ENCODE measurements at places on chromosomes 1 and 21.
A peak's percentile ranks its signal among the peaks of the same experiment; 100 is the strongest.

DNA sequence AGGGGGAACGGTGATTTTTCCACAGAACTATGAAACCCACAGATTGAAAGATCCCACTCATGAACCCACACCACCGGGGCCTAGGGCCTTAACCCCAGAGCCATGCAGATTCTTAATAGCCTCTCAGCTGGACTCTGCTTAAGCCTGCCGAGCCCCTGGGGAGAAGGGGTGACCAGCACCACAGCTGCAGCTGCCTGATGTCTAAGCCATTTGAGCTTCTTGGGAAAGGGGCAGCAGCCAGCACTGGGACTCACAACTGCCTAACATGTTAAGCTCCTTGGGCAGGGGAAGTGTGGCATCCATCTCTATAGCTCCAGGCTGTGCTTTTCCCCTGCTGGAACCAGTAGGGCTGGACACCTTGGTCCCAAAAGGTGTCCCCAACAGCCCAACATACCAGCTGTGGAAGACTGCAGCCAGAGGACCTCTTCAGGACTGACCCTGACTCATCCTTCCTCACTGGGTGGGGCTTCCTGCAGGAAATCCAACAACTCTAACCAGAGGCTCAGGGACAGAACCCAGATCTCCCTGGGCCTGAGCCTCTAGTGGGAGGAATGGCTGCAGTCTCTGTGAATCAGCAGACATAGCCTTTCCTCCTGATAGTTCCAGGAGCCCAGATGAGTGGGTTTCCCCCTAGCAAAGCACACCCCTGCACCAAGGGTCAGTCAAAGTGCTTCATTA is 34.6 kb upstream of the FMO3 start:
- DNase-seq: no peak

GRCh38 chr1:42006836-42007235 is 88.1 kb upstream of the HIVEP3 start:
- peak; percentile 29 for DNase-seq

GRCh38 chr21:27082431-27083010 is 115.6 kb upstream of the ADAMTS5 start:
- no peak for DNase-seq

- DNase-seq: peak; percentile 67
Observed at GRCh38 chr1:235972311-235972689, 92.6 kb downstream of the NID1 start.

GRCh38 chr1:204579681-204580080 is 63.5 kb downstream of the MDM4 start:
- no peak for DNase-seq

- no peak for DNase-seq
Observed at GRCh38 chr1:240515505-240515904, 96.5 kb downstream of the GREM2 start.

- DNase-seq: peak; percentile 7
Observed at GRCh38 chr1:47340227-47340626, 6.6 kb downstream of the CMPK1 start.

DNA sequence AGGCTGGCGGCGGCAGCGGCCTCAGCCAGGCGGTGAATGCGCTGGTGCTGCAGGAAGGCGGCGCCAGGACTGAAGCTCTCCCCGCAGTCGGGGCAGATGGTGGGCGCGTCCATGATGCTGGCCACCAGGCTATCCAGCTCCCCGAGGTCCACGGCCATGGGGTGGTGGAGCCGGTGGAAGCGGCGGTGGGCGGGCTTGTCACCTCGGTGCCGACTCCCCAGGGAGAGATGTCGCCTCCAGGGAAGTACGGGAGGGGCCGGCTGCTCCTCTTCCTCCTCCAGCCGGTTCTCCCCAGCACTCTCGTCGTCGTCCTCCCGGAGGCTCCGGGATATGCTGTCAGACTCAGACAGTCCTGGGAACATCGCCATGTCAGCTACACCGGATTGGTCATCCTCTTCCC is 24.4 kb downstream of the ZNF697 start:
- DNase-seq: no peak

- DNase-seq: peak; percentile 56
Observed at GRCh38 chr1:235050911-235051360, 77.7 kb downstream of the TOMM20 start.

GRCh38 chr1:1629430-1630190 is 2.4 kb upstream of the MMP23B start:
- no peak for DNase-seq

GRCh38 chr1:205590777-205591513 is 40.9 kb downstream of the ELK4 start:
- no peak for DNase-seq

GRCh38 chr1:12615159-12615864 is 2.7 kb downstream of the DHRS3 start:
- DNase-seq: peak; percentile 27

DNA sequence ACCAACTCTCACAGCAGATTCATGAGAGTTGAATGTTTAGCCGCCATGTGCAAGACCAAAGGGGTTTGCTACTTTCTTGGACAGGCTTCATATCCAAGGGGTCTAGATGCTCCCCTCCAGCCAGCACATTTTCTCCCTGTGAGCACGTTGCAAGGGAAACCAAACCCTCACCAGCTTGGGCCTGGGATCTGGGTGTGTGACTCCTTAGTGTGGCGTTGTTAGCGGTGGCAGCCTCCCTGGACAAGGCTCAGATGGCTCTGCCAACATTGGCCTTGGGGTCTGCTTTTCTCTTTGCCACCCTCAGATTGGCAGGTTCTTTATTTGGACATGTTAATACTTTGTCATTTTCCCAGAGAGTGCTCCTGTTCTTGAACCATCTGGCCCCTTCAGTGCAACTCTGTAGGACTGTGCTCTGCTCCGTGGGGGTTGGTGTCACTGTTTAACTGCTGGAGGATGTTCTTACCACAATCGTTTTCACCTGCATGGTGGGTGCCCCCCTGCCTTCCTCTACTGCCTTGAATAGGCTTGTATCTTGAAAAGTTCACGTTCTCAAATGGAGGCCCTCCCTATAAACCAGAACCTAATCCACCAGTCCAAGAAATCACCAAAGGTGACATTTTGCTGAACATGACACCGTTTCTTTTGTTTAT is 13.4 kb downstream of the ABCG1 start:
- DNase-seq: no peak

- DNase-seq: no peak
Observed at GRCh38 chr21:42151948-42152220, 67.1 kb upstream of the ABCG1 start.

DNA sequence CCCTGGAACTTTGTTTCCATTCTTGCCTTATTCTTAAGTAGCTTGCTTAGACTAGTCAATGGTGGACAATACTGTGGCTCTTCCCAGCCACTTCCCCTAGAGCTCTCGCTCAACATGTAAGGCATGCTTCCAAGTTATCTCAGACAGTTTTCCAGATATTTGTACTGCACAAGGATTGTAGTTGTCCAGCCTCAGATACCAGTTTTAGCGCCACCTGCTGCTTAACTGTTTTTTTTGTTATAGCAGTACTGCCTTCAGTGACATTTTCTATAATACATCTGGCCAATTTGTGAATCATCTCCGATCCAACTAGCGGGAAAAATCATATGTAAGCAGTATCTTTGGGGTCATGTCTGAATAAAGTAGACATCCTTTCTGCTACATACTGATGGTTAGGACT is 346.7 kb upstream of the ADGRL4 start:
- peak; percentile 22 for DNase-seq

GRCh38 chr1:175133673-175134435 is 58.7 kb downstream of the KIAA0040 start:
- no peak for DNase-seq

DNA sequence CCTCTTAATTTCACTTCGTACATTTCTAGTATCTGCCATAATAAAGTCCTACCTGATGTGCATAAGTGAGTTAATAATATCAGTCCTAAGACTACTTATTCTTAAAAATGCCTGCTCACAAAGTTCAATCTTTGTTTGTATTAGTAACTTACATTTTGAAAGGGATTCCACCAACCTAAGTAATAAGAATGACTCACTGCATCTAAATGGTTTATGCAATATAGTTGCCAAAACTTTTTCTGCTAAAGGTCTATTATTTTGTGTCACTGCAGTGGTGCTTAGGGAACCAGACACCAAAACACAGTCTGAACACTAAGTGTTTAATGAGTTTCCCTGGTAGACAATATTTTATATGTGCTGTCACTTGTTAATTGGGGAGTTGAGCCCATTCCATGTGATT is 1.8 kb downstream of the ZNF669 start:
- DNase-seq: no peak

DNA sequence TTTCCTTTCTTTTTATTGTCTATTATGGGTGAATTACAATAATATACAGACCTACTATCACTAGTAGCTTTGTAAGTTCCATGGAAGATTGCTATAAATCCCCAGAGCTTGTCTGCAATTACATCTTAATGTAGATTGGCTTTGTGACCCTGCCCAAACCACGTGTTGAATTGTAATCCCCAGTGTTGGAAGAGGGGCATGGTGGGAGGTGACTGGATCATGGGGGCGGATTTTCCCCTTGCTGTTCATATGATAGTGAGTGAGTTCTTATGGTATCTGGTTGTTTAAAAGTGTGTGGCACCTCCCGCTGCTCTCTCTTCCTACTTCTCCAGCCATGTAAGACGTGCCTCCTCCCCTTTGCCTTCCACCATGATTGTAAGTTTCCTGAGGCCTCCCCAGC is 34.9 kb upstream of the CDC42BPA start:
- DNase-seq: no peak

- DNase-seq: no peak
Observed at GRCh38 chr1:54774820-54775498, 10.6 kb upstream of the PARS2 start.

GRCh38 chr1:212782422-212783154 is 9.0 kb downstream of the NSL1 start:
- peak; percentile 35 for DNase-seq

DNA sequence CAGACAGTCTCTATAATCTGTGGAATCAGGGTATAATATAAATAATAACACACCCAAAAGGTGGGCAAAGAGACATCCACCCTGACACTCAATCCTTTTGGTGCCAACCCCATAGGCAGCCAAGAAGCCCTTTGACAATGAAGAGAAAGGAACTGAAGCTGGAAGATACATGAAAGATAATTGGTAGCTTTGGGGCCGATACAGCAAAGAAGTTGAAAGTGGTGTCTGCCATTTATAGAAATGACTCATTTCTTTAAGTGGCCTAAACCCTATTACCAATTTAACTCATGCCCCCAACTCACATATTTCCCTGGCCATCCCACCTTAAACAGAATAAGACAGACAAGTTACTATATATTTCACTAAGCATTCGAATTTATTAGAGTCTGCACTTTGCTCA is 167.0 kb downstream of the ZC3H11B start:
- no peak for DNase-seq

DNA sequence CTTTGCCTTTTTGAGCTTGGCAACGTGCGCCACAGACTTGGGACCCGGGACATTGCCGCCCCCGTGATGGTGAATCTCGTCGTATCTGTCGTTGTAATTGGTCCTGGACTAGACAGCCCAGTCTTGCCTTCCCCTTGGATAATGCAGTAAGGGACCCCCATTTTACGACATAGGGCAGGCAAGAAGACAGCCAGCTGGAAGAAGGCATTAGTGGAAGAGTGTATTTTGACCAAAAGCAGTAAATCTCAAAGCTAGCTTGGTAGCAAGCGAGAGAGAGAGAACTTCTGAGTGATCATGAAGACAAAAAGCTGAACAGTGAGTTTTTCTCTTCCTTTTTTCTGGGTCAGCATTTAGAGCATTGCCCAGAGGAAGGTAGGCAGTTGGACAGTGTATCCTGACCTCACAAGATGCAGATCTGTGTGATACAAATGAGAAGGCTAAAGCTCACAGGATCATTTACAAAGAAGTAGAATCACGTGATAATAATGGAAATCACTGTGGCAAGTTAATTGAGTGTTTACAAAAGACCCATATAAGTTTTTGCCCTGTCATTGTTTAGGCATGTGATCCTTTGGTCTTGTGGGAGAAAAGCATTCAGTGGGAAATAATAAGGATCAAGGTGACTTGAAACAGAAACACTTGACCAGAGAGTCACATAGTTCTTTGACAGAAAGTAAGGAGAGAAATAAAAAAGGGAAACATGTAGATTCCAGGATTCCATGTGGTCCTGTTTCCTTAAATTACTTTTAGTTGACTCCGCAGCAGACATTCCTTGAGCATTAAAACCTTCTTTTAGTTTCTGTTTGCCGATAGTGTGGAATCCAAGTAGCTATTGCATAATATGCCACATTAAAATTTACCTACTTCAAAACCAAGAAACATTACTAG is 66.3 kb downstream of the CNST start:
- DNase-seq: peak; percentile 79

DNA sequence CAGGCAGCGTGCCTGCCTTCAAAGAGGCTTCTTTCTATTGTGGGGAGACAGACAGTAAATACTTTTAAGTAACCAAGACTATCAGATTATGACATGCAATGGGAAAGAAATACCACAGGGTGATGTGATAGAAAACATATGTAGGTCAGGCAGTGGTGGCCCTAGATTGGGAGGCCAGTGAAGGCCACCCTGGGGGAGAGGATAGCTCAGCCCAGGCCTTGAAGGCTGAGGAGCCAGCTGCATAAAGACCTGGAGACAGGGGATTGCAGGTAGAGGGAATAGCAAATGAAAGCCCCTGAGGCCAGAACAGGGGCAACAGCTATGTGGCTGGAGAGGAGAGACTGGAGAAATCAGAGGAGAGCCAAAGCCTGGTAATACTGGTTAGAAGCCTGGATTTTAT is 4.0 kb downstream of the SOX13 start:
- peak; percentile 25 for DNase-seq

GRCh38 chr1:228198977-228199590 is 8.8 kb upstream of the OBSCN start:
- DNase-seq: no peak

DNA sequence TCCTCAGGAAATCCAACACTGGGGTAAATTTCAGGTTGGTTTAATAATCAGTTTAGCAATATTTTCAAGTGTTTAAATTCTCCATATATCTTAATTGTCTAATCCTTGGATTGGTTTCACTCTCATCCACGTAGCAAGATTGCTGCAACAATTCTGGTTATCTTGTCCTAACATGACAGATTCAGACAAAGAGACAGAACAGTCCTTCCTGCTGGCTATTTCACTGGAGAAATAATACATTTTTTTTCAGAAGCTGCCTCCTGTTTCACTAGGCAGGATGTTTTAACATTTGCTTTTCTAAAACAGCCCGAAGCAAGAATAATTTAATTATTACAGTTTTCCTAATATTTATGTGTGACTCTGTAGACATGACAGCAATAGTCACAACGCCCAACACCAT is 2011.2 kb downstream of the NCAM2 start:
- DNase-seq: no peak

DNA sequence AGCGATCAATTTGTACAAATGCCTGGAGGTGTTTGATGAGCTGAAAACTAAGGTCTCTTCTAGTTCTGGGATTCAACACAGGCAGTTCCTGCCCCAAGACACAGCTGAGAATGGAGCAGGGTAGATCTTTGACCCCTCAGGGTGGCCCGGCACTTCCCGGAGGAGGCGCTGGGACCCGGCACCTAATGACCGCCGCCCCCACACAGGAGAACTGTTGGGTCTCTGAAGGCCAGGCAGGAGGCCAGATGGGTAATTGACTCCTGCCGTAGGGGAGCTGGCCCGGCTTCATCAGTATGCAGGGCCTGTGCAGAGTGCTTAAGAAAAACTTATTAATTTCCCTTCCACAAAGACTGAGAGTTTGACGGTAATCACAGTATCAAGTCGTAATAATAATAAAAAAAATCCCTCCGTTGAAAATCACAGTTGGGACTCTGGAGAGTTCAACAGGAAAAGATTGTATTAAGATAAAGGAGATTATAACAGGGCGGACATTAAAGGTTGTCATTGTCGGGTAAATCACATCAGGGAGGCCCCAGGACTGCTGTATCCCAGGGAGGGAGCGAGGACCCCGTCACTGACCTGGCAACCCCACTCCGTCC is 51.7 kb downstream of the UBIAD1 start:
- DNase-seq: no peak

- peak; percentile 30 for DNase-seq
Observed at GRCh38 chr1:218211241-218211640, 73.9 kb upstream of the RRP15 start.

- no peak for DNase-seq
Observed at GRCh38 chr1:245160288-245160687, 5.5 kb downstream of the KIF26B start.
